ENCODE measurements at places on chromosomes 3 and 15. TPM values are rescaled to one million over a fixed set of nuclear protein-coding genes. Genes with fewer than 3 reads are reported as not detected.

- DNase-seq, result no peak
Observed at GRCh38 chr15:95281470-95281869, 1049.0 kb upstream of the NR2F2 start.

DNA sequence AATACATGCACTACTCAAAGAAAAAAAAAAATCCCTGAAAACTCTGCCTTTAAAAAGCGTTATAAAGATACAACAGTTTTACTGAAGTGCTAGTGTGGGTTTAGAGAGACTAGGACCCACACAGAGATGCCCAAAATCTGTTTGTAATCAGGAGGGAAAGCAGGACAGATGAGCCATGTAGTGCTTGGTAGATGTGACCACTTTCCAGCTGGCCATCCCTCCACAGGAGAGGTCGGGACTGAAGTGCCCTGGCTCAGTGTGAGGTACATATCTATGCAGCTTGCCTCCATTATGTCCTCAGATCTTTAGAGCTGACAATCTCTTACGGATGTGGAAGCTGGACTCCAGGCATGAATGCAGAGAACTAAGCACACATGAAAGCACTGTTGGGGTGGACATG is 57.5 kb upstream of the NANOGP8 start:
- no peak for DNase-seq

GRCh38 chr3:94359996-94360395 is 297.1 kb downstream of the NSUN3 start:
- no peak for DNase-seq

GRCh38 chr3:136377508-136377907 is 127.4 kb downstream of the PCCB start:
- no peak for DNase-seq

GRCh38 chr15:37446921-37447320 is 346.6 kb upstream of the MEIS2 start:
- DNase-seq, result no peak

- DNase-seq, result no peak
Observed at GRCh38 chr15:28962851-28963710, 77.3 kb downstream of the APBA2 start.

GRCh38 chr15:70146771-70147170 is 49.1 kb upstream of the TLE3 start:
- no peak for DNase-seq

- DNase-seq, result no peak
Observed at GRCh38 chr3:4503050-4503449, 9.9 kb downstream of the ITPR1 start.

GRCh38 chr15:100890850-100891249 is 11.2 kb downstream of the ALDH1A3 start:
- no peak for DNase-seq

- no peak for DNase-seq
Observed at GRCh38 chr3:31748933-31749295, 216.2 kb downstream of the STT3B start.

DNA sequence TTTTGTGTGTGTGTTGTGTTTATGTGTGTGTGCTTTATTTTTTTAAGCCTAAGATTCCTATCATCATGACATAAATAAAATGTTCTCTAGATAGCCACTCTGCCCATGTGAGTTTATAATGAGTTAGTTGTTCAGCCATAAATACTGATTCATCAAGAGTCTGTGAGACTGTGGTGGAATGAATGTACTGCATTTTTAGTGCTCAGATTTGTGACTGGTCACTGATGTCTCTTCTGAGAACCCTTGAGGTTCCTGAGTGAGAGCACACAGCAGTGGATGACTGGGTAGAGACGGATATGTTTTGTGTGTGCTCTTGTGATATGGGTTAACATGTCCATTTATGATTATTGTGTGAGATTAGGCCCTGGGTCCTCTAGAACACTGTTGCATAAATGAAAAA is 51.2 kb downstream of the SETD5 start:
- no peak for DNase-seq

DNA sequence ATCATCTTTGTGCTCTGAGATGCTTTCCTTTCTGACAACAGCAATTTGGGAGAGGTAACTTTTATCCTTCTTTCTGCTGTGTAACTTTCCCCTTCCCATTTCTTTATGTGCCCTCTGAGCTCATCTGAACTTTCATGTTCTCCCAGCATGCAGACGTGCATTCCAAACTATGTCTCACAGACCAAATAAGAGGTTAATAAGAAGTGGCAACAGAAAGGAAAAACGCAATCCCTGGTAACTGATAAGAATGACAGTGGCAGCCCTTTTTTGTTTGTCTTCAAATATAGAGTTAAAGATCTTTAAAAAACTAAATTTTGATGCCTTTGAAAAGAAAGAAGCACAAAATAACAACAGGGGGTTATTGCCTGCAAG is 533.4 kb downstream of the FOXP1 start:
- DNase-seq, result no peak

DNA sequence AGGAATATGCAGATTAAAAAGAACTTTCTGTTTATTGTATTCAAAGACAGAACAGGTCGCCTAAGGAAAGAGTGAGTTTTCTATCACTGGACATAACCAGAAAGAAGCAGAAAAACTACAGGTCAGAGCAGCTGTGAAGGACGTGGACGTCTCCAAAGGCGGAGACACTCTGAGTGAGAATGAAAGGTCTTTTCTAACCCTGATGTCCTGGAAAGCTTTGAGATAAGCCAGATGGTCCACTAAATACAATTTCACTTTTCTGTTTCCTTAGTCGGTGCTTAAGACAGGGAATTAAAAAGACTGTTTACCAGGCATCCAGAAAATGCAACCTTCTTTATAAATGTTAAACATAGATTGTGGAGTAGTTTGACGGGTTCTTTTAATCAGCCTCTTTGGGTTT is 360.4 kb downstream of the FGF12 start:
- DNase-seq, result no peak

DNA sequence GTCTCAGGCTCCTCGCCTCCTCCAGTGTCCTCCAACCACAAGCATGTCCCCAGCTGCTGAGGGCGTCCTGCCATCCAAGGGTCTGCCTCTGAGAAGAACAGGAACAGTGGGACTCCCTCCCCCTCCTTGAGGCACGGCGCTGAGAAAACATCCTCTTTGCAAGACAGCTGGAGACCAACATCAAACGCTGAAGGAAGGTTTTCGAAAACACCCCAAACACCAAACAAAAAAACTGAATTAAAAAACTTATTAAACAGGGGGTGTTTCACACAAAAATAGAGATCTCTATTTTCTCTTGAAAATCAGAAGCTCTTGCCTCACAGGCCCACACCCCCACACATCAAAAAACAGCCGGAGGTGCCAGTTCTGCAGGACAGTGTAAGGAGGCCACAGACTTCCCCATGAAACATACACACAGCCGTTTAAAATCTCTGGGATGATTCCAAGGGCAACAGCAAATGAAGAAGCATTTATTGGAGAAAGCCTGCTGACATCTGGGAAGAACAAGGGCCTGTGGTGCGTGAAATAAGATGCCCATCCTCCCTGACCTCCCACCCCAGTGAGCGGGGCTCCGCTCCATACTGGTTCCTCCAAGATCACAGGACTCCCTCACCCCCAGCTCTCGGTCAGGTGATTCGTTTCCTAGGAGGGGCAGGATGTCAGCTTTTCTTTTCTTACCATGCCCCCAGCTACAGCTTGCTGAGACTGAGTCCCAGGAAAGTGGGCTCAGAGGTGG is 71.3 kb downstream of the NUP210 start:
- no peak for DNase-seq

- no peak for DNase-seq
Observed at GRCh38 chr15:91921188-91921842, 67.8 kb downstream of the SLCO3A1 start.

The CCNB2 gene
- total RNA-seq, result 0.80 TPM

The SLC22A13 gene
- 0.98 TPM for total RNA-seq

The BNC1 gene
- total RNA-seq, result 0.58 TPM

The NAALADL2 gene
- total RNA-seq, result 36.9 TPM

The ZNF501 gene
- total RNA-seq, result 7.2 TPM

The IFRD2 gene
- total RNA-seq, result 51.2 TPM

The GPR87 gene
- not detected for total RNA-seq

The C2CD4A gene
- total RNA-seq, result not detected

The GCSAM gene
- 0.22 TPM for total RNA-seq

The NR2F2 gene
- 242 TPM for total RNA-seq
